NCI-H2171 treated with DMSO at 0.1 percent for 48 hours (cell line): ENCODE measurements at places on chromosomes 1 and 21.

GRCh38 chr1:55214934-55215193, 300 bp downstream of the USP24 start:
- no peak for DNase-seq

DNA sequence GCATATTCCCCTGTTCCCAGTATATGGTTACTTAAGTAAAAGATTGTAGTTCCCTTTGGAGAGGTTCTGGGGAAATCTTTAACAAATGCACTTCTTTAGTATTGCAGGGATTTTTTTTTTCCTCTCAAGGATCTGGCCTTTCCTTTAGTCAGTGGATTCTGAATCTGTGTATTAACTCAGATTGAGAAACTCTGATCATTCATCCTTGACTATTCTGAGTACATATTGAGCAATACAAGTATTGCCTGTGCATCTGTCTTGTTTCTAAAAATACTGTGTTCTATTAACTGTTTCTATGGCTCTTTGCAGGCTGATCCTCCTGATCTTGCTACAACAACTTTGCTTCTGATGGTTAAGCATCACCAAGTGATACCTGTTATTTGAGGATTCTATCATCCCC, 67.8 kb upstream of the FGGY start:
- peak; percentile 30 for DNase-seq

DNA sequence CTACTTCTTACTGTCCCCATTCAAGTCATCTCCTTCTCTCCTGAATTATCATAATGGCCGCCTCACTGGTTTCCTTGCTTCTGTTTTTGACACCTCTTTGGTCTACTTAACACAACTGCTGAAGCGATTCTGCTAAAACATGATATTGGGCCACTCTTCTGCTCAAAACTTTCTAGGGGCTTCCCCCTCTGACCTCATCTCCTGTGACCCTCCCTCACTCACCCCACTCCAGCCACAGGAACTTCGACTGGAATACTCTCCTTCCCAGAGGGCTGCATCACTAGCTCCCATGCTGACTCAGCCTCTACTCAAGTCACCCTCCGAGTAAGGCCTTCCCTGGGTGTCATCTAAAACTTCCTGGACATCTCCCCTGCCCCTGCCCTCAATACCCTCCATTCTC, 35.7 kb downstream of the NRIP1 start:
- no peak for DNase-seq

GRCh38 chr1:26417111-26417759, 6.6 kb downstream of the LIN28A start:
- DNase-seq: peak; percentile 79

DNA sequence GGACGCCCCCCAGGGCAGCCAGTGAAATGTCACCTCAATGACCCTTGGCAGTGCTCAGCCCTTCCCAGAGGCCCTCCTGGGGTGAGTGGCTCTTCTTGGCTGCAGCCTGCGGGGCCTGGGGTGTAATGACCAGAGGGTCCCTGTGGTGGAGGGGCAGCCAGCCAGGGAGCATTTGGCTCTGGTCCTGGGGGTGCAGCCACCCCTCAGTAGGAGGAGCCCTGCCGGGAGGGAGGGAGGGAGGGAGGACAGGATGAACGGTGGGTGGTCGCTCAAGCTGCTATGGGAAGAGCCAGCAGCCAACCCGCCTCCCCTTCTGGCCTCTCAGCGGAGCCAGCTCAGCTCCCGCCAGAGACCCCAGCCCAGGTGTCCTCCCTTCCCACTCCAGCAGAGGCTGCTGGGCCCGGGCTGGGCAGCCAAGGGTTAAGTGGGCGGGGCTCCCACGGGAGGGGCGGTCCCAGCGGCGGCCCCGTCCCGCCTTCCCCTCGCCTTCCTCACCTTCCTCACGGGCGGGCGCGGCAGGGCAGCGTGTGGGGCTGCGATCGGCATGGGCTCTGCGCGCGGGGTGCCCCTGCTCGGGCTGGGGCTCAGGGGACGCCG, 9.0 kb upstream of the PLCH2 start:
- peak; percentile 48 for DNase-seq

DNA sequence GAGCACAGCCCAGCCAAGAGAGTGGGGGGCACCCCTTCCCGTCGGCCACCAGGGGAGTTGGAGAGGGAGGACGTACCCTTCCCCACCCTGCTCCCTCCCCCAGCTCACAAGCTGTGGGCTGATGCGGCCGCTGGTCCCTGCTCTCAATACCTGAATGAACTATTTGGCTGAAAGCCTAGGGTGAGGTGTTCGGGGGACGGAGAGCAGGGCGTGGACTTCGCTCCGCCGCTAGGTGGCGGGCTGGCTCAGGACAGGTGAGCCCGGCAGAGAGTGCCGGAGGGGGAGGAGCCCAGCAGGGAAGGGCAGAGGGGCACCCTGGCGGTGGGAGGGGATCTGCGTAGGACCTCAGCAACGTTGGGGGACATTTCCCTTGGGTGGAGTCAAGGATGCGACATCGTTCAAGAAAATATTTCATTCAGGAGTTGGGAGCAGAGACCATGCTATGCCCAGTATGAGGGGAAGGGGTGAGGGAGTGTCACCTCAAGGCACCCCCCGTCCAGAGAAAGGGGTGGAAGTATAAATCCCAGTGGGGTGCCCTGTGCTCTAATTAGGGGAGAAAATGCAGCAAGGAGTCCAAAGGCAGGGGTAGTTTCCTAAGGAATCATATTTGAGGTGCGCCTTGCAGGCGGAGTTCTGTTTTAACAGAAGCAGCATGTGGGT, 12.0 kb upstream of the RHBG start:
- peak; percentile 86 for DNase-seq

DNA sequence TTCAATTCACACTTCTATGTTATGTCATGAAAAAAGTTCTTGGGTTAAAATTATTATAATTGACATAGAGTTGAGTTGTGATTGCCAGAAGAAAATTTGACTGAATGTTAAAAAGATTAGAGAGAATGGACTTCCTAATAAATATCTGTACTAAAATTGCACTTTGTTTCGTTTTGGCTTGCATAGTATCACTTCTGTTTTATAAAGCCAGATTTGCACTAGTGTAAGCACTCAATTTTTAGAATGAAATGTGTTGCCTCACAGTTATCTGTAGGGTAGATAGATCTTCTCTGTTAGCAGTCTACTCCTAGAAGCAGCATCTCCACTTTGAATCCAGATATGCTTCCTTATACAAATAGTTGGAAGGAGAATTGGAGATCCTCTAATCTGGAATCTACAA, 95.2 kb upstream of the MPC2 start:
- DNase-seq: no peak

DNA sequence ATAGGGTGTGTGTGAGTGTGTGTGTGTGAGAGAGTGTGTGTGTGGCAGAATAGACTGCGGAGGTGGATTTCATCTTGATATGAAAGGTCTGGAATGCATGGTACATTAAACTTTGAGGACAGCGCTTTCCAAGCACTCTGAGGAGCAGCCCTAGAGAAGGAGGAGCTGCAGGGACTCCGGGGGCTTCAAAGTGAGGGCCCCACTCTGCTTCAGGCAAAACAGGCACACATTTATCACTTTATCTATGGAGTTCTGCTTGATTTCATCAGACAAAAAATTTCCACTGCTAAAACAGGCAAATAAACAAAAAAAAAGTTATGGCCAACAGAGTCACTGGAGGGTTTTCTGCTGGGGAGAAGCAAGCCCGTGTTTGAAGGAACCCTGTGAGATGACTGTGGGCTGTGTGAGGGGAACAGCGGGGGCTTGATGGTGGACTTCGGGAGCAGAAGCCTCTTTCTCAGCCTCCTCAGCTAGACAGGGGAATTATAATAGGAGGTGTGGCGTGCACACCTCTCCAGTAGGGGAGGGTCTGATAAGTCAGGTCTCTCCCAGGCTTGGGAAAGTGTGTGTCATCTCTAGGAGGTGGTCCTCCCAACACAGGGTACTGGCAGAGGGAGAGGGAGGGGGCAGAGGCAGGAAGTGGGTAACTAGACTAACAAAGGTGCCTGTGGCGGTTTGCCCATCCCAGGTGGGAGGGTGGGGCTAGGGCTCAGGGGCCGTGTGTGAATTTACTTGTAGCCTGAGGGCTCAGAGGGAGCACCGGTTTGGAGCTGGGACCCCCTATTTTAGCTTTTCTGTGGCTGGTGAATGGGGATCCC, 18.3 kb upstream of the HDAC1 start:
- no peak for DNase-seq

- no peak for DNase-seq
These were observed 187.7 kb downstream of the KAZN start for GRCh38 chr1:14786109-14786675.

GRCh38 chr1:107251839-107252238, 111.0 kb downstream of the NTNG1 start:
- no peak for DNase-seq

DNA sequence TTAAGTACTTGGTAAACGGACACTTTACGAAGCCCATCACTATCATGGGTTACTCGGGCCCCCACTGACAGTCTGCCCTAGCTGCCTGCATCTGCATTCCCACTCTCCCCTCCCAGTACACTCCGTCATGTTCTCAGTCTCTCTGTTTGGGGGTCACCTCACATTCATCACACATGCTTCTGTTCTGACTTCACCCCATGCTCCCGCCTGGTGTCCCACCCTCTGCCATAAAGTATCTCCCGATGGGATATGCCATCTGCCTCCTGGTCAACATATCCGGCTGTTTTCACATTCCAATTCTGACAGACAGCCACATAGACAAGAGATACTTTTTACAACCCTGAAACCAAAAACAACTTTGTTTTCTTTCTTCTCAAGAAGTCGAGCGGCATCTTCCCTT, 1.0 kb downstream of the OLFML2B start:
- DNase-seq: no peak

DNA sequence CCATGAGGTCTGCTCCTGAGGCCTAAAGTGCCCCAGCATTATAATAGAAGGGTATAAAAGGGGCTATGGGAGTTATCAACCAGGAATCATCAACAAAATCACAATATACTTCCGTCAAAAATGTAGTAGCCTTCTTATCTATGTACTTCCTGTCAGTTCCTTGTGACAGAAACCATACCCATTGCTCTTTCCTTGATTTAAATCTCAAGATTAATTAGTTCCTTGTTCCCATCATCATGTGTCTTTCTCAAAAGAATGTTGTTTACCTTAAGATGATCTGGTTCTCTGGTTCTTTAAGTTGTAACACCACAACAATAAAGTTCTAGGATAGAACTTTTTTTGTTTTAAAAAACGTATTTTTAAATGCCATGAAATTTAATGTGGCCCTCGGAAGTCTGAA, 833.3 kb downstream of the LTN1 start:
- DNase-seq: no peak

DNA sequence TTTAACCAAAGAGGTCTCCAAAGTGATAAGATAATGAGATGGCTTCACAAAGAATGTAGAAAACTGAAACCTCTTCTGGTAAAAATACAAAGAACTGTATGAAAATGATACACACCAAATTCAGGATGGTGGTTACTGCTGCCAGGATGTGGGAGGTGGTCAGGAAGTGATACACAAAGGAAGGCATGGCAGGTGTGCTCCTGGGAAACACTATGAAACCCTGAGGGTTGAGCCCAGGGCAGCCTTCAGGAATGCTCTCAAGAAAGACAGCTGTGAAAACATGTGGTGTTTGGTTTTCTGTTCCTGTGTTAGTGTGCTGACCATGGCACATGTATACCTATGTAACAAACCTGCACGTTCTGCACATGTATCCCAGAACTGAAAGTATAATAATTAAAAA, 109.3 kb downstream of the NTNG1 start:
- DNase-seq: peak; percentile 48

DNA sequence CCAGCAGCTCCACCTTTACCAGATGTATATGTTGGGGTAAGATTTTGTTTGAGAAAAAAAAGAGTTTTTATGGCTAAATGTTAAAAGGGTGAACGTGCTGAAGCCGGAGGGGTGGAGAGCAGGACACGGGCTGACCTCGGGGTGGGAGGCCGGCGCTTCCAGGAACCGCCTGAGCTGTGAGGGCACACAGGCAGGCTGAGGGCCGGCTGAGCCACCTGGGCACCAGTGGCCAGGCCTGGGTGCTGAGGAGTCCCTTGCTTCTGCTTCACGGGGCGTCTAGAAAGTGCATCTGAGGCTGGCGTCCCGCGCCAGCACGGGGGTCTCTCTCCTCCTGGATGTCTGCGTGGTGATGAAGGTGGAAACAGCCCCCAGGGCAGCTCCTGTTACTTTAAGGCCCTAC, 33.6 kb upstream of the ADARB1 start:
- no peak for DNase-seq

DNA sequence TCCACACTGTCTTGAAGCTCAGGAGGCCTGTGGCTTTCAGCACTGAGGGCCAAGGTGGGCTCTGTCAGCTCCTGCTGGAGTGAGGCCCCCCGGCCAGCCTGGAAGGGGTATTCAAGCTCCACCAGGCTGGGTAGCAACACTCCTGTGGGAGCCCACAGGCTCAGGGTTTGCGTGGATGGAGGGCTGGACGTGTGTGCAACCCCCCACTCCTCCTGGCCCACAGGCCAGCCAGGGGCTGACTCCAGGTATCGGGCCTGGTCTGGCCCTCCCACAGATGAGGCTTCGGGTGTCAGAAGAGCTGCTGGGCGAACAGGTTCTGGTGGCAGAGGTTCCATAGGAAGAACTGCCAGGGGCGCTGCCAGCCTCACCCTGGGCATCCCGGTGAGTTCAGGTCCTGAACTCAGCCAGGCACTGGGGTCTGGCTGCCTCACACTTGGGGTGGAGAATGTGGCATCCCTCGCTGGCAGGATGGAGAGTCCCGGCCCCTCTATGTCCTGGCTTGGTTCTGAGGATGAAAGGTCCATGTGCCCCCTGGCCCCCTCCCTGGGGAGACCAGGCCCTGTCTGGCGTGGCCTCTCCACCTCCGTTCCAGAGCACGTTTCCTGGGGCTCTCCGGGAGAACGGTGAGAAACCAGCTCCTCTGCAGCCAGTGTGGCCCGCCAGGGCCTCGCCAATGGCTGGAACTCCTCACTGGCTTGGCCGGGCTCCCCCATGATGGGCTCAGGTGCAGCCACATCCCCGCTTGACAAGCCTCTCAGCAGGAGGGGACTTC, 64.6 kb upstream of the TARDBP start:
- DNase-seq: no peak

DNA sequence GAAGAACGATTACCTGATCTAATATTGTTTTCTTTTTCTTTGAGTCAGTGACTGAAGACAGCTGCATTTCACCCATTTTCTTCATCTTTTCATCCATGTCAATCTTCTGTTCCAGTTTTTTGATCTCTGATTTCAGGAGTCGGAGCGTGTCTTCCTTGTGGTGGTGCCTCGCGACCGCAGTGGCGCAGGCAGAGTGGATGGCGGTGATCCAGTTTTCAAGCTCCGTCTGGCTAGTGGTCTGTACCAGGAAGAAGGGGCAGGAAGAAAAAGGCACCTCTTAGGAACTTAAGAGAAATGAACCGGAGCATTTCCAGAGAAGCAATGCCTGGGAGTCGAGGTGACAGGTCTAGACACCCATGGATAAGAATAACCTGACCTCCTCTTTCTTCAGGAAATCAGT, 118.3 kb downstream of the TIAM1 start:
- DNase-seq: no peak

- DNase-seq: no peak
These were observed 81.8 kb downstream of the OLFML2B start for GRCh38 chr1:161941726-161942436.

GRCh38 chr1:157856538-157856937, 14.9 kb upstream of the CD5L start:
- DNase-seq: no peak

DNA sequence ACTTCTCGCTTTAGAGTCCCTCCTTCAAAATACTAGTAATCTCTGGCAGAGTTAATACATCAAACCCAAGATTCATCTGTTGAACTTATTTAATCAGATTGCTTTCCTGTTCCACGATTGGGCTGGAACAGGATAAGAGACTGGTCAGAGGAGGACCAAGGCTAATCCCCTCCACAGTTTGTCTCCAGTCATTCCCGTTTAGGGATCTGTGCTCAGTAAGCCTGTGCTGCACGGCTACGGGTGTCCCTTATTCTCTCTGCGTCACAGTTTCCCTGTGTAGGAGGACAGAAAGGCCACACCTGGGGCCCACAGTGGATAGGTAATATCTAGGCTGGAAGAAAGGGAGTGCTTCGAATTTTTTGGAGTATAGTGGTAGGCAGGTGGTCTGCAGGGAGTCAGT, 16.5 kb upstream of the NUAK2 start:
- DNase-seq: no peak
